ENCODE measurements at places on chromosomes 12 and 14.

DNA sequence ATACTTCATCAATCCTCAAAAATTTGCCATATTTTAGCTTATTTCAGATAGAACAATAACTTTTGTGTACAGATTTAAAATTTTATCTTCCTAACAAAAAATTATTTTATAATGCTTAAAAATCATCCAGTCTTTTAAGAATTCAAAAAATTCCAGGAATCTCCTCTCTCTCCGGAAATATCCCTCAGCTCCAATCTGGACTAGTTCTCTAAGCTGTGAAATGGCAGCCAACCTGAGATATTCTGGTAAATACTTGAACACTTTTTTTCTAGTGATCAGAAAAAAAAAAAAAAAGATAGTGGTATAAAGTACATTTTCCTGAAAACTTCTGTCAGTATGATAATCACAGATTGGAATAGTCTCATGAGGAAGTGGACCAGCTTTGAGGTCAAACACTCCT is 57.6 kb downstream of the SSPN start:
- DNase-seq: no peak

- DNase-seq: no peak
These were observed 170.9 kb downstream of the MSRB3 start for GRCh38 chr12:65449400-65449799.

- DNase-seq: no peak
These were observed 49.4 kb downstream of the PHLDA1 start for GRCh38 chr12:75982169-75982564.

DNA sequence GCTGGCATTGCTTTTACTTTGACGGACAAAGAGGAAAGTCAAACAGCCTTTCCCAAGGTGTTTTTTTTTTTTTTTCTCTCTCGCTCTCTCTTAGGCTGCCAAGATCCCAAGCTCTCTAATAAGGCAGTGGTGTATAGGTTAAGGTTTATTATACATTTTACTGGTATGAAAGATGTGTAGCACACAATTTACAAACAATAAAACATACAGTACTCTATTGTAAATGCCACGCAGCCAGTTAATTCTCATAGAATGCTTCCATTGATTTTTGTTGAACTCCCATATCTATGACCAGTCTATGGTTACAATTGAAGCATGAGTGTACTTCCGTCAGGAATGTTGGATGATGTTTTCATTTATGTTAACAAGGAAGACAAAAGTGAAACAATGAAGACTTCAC is 106.4 kb upstream of the GSC start:
- no peak for DNase-seq

Measured in stimulated activated CD4-positive, alpha-beta T cell treated with anti-CD3 and anti-CD28 coated beads, Interleukin-12 subunit alpha, Interleukin-12 subunit beta, amount 100 ng/mL, for 24 hours (primary cell).